ENCODE measurements at places on chromosomes 3 and 15.

GRCh38 chr3:188468662-188469061, 314.7 kb downstream of the LPP start:
- peak; percentile 92 for DNase-seq

DNA sequence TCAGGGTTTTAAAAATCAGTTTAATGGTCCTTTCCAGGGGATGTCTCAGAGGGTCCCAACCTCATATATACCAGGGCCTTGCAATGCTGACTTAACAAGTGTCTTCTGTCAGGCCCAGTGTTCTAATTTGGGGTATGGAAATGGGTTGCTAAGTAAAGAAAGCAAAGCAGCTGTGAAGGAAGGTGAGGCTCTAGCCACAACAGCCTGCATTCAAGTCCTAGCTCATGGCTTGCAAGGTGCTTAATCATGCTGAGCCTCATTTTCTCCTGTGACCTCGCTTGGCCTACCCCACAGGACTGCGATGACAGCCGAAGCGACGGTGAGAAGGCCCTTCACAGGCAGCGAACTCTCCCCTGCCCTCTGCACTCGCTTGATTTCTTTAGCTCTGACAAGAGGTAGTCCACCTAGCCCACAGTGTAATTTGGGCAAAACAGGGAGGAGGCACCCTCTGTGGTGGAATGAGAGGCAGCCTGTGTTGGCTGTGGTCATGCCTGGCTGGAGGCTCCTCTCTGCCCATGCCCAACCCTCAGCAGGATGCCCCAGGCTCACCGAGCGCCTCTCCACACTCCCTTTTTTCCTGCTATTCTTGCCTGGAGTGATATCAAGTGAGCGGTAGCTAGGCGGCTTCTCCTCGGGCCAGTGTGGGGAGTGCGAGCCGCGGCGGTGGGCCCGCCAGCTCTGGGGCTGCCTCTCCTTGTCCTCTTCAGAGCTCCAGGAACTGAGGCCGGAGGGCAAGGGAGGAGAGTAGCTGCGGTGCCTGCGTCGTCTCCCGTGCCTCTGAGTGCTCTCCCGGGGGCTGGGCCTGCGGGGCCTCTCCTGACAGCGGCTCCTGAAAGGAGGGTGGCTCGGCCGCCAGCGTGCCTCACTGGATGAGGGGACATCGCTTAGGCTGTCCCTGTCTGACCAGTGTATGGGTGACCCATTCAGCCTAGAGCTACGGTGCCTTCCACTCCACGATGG, 29.2 kb downstream of the ILDR1 start:
- DNase-seq: no peak

DNA sequence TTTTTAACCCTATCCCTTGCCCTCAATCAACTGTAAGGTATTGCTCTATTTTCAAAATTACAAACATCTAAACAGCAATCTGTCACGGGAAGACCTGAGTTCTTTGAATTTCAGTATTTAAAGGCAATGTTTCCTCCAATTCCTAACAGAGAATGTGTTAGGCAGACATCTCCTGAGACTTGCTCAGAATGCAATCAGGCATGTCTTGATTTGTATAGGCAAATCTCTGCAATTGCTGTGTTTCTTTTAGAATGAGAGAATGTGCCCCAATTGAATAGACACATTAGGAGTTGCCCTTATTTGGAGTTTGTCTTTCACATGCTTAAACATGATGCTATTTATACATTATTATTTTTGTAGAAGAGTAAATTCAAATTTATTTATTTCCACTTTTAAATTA, 205.6 kb downstream of the CADM2 start:
- DNase-seq: no peak

GRCh38 chr3:149660462-149660861, 2.6 kb upstream of the WWTR1 start:
- no peak for DNase-seq

DNA sequence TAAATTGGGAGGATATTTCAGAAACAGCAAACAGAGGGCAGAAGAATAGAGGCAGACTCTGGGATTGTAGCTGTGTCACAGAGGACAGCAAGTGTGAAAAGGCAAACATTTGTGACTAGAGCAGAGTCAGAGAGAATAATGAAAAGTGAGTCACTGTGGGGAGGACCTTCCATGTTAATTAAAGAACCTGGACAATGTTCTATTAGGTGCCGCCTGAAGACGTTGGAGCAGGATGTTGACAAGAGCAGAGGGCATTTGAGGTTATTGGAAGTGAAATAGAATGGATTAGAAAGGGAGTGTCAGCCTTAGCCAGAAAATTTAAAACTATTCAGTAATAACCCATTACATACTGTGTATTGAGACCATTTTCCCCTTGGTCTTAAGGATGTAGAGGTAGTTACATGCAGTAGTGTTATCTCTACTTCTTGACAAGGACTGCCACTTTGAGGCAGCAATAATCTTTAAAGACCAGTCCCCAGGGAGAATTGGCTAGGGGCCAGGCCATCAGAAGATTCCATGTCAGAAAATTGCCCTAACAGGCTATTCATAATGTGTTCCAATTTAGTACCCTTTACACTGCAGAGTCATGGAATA, 5.8 kb downstream of the ACKR2 start:
- no peak for DNase-seq

DNA sequence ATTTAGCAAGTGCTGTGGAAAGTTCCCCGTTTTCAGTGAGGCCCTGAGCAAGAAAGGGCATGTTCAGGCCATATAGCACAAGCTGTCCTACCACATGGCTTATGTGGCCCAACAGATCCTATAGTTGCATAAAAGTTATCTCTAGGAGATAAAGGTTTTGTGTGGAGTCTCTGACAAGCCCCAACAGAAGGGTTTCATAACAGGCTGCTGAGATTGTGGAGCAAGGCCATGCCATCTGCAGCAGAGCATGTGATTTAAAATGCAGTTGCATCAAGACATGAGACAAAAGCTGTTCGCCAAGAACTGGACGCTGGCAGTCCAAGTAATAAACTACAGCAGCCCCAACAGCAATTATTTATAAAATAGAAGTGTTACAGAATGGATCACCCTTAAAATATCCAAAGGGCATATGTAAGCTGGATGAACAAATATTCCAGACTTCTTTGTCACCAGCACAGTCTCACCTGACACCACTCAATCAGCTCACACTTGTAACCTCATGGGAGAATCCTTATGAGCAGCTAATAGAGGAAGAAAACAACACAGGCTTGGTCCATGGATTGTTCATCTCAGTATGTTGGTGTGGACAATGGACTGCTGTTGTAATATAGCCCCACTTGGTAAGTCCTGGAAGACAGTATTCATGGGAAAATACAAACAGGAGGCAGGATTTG, 14.4 kb upstream of the CLDN1 start:
- DNase-seq: peak; percentile 62

DNA sequence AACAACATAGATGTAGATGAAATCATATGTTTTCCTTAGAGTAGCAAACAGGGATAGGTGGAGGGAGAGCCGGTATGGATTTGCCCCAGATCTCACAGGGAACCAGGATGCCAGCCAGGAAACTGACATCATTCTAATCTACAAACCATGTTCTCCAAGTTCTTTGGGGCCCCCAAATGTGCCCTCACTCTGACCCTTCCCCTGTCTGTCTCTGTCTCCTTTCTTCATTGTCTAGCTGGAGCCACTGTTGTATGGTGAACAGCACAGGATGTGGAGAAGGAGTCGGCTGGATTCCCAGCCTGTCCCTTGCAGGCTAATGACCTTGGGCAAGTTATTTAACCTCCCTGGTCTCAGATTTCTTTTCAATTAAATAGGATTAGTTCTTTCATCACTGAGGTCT, 962 bp downstream of the ATP13A5 start:
- no peak for DNase-seq

GRCh38 chr3:59517388-59517787, 467.6 kb upstream of the CFAP20DC start:
- DNase-seq: no peak

GRCh38 chr15:90701880-90702630, 15.1 kb upstream of the BLM start:
- peak; percentile 42 for DNase-seq

DNA sequence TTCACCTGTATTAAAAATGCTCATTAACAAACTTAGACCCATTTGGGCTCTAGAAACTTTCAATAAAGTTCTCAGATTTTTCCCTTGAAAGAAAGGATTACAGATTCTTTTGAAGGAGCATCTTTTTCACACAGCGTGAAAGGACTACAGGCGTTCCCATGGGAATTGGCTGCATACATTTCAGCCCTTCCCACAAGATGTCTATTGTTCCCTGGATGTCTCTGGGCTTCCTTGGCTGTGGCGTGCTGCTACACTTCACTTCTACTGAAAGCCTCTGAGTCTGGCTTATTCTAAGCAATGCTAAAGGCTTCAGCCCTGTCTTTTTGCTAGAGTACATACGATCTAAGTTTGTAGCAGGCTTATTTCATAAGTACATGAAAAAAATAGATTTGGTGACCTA, 1.4 kb downstream of the VEPH1 start:
- no peak for DNase-seq

- DNase-seq: no peak
Observed at GRCh38 chr3:12585181-12585580, 28.3 kb downstream of the MKRN2 start.

- no peak for DNase-seq
Observed at GRCh38 chr15:100726421-100727190, 124.2 kb downstream of the ASB7 start.

DNA sequence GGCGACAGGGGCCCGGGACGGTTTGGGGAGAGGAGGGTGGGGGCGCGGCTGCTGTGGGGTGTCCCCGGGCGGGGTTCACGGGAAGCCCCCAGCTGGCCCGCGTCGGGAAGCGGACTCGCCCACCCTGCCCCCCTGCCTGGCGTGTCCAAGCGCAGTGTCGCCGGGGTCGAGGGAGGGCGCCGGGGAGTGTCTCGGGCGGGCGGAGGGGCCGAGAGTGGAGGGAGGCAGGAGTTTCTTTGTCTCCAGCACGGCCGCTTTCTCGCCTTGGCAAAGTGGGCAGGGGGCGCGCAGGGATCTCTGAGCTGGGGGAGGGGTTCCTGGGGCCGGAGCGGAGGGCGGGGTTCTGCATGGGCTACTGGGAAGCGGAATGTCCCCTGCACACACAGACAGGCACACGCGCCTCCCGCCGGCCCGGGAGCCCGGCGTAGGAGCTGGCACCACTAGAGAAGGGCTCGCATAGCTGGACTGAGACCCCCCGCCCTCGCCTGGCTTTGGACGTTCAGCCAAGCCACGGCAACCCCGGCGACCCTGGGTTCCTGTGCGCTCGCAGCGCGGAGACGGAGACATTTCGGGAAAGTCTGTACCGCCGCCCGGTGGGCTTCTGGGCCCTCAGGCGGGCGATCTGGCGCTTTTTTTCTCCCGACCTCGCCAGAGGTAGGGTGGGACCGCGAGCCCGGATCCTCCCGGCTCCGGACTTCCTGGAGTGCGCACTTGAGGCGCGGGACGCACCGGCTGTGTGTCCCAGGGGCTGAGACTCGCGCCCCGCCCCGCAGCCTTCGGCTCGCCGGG, 822 bp downstream of the ST8SIA2 start:
- no peak for DNase-seq

- DNase-seq: peak; percentile 91
Observed at GRCh38 chr3:100155128-100155527, 40.8 kb upstream of the FILIP1L start.

DNA sequence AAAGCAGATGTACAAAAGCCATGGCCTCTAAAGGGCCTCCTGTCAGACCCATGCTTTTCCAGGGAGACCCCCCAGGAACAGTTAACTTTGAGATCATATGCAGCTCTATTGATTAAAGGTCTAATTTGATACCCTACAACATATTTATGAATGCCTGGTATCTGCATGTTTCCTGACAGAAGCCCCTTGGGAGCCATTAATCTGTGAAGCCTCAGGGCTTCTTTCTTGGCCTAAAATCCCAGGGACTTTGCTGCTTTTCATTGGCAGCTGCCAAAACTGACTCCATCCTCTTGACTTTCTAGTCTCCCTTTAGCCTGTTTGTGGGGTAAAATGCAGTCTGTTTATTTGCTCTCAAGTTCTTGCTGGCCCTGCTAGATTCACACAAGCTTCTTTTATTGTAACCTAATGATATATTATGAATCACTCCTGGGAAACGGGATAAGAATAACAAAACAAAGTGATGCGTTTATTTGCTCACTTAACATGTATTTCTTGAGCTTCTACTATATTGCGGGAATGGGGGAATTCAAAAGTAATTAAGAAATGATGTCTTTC, 257.0 kb downstream of the LSAMP start:
- DNase-seq: peak; percentile 5

DNA sequence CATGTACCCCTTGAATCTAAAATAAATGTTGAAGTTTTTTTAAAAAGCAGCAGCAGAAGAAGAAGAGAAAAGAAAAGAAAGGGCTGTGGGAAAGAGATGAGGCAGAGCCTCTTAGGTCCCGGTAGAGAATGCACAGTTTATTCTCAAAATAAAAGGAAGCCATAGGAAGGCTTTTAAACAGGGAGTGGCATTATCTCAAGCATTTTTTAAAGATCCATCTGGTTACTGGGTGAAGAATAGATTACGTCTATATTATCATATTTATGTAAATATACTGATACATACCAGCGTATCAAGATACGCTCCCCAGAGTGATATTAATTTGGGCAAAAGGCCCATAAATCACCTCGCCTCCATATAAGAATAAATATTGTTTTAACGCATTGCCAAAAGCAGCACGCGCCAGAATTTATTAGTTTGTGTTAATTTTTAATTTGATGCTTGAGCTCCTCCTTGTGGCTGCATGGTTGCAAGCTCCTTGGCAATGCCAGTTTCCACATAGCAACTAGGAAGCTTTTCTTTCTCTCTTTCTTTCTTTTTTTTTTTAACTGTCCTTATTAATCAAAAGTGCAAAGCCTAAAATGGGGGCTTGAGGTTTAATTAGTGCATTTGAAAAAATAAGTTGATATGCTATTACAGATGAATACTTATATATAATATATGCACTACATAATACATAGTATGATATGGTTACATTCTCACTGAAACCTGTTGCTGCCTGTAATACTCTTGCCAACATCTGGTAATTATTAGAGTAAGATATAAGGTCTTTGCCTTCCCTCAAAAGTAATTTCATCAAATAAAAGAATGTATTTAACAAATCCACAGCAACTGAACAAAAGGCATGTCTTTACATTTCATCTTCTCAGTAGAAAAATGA, 242.8 kb upstream of the UBE2E2 start:
- peak; percentile 6 for DNase-seq

GRCh38 chr3:109887293-109887692, 549.9 kb upstream of the DPPA4 start:
- no peak for DNase-seq

DNA sequence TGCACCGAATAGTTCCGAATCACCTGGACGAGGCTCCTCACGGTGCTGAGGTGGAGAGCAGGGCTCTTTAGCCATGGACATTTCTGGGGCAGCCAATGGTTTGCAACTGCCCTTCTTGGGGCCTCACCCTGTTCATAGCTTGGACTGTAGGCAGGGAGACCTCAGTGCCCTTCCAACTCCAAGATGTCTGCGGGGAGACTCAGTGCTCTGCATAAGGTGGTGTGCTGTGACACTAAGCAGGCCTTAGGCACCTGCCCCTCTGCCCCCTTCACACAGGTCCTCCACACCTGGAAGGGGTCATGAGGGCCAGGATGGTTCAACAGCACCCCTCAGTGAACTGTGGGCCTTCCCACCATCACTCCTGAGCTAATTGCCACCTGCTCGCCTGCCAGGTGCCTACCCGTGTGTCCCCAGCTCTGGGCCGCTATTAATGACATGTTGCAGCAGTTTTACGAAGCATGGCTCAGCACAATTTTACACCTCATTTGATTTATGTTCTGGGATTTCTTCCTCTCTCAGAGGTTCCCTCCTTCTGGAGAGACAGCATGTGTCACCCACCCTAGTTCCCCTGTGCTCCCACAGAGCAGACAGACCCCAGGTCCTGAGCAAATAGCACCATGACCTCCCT, 101.2 kb upstream of the SMAD3 start:
- no peak for DNase-seq
